ENCODE measurements at places on chromosomes 3 and 15.

GRCh38 chr15:78394981-78395616, 42.9 kb upstream of the IREB2 start:
- DNase-seq = no peak

GRCh38 chr15:71784719-71785118, 25.6 kb upstream of the NR2E3 start:
- DNase-seq = no peak

DNA sequence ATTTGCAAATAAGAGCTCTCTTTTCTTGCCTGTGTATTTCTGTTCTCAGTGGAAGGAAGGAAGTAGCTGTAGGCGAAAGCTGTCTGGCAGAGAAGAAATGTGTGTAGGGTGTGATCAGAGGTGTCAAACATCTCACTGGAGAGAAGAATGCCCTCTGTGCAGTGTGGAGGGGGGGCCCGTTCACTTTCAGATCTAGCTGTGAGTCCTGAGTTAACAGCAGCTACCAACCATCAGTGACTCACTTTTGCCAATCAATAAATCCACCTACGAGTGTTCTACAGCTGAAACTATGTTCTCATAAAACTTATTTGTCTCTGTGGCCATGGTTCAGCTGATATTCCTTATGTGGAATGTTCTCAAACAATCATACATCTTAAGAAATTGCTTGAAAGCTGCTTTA, 103.7 kb downstream of the FRMD4B start:
- DNase-seq = no peak

- DNase-seq = no peak
Observed at GRCh38 chr15:36881516-36881915, 218.8 kb downstream of the MEIS2 start.

- DNase-seq = no peak
Observed at GRCh38 chr15:97893967-97894366, 66.5 kb upstream of the ARRDC4 start.

GRCh38 chr3:150545419-150546225, 674 bp downstream of the SERP1 start:
- peak; percentile 44 for DNase-seq

GRCh38 chr3:169545606-169546005, 117.9 kb downstream of the MECOM start:
- no peak for DNase-seq

DNA sequence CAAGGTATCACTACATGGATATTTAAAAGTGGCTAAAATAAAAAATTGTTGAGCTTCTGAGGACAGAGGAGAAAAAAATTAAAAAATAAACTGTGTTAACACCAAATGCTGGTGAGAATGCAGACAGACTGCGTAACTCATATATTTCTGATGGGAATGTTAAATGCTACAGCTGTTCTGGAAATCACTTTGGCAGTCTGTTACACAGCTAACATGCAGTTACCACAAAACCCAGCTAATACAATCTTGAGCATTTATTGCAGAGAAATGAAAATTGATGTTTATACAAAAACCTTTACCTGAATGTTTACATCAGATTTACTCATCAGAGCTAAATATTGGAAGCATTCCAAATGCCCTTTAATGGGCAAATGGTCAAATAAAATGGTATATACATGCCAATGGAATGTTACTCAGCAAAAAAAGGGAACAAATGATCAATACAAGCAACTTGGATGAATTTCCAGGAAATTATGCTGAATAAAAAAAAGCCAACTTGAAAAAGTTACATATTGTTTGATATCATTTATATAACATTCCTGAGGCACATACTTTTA, 24.6 kb downstream of the MNS1 start:
- DNase-seq = no peak

DNA sequence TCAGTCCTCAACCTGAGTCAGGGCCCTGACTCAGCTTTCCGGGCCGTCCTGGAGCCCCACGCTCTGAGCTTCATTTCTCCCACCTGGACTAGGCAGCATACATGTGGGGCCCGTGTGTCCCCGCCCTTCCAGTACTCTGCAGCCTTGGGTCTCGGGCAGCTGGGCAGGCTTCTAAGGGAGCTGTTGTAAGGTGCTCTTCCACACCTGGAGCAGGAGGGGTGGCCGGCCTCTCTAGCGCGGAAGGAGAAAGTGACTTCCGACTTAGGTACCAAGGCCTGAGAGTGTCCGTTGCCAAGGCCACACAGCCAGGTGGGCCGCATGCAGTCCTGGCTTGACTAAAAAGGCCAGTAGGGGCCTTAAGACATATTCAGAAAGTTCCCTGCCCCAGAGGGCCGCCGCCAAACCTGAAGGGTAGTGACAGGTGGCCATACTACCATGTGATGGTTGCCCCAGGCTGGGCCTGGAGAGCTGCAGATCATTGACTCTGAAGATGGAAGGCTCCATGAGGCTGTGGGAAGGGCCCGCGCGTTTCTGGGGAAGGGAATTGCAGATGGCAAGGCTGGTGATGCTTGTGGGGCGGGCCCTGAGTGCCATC, 9.4 kb upstream of the SEMA3B start:
- DNase-seq = no peak

Data from cerebellar cortex (tissue), 1 donor.